ENCODE measurements at places on chromosomes 16 and 17.

GRCh38 chr17:64306850-64307463 lies 43.9 kb upstream of the TEX2 start:
- peak; percentile 48 for DNase-seq

- no peak for DNase-seq
Measured at GRCh38 chr17:41537990-41538389, 9.9 kb upstream of the KRT19 start.

- no peak for DNase-seq
Measured at GRCh38 chr16:30132591-30132990, 9.6 kb upstream of the MAPK3 start.

GRCh38 chr16:71264299-71264698 lies 24.9 kb downstream of the CMTR2 start:
- no peak for DNase-seq

DNA sequence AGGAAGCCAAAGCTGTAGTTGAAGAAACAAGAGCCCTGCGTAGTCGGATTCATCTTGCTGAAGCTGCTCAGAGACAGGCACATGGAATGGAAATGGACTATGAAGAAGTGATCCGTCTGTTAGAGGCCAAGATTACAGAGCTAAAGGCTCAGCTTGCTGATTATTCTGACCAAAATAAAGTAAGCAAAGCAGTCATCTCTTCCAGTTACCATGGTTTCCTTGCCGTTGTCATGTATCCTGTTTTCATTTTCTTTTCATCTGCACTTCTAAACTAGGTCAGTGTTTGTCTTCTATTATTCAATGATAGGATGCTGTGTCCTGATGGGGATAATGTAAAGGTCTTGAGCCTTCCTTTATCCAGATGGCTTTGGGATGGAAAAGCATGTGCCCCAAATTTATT lies 104.3 kb downstream of the STXBP4 start:
- DNase-seq: no peak

- DNase-seq: no peak
Measured at GRCh38 chr17:7292729-7293128, 1.7 kb downstream of the YBX2 start.

GRCh38 chr17:42078396-42079043 lies 19.8 kb downstream of the ZNF385C start:
- DNase-seq: no peak

Measured in stimulated activated CD4-positive, alpha-beta T cell treated with anti-CD3 and anti-CD28 coated beads, Interleukin-1b, Interleukin-23, amount 100 ng/mL, for 1 hour (primary cell).